ENCODE measurements at places on chromosomes 7 and 10.

DNA sequence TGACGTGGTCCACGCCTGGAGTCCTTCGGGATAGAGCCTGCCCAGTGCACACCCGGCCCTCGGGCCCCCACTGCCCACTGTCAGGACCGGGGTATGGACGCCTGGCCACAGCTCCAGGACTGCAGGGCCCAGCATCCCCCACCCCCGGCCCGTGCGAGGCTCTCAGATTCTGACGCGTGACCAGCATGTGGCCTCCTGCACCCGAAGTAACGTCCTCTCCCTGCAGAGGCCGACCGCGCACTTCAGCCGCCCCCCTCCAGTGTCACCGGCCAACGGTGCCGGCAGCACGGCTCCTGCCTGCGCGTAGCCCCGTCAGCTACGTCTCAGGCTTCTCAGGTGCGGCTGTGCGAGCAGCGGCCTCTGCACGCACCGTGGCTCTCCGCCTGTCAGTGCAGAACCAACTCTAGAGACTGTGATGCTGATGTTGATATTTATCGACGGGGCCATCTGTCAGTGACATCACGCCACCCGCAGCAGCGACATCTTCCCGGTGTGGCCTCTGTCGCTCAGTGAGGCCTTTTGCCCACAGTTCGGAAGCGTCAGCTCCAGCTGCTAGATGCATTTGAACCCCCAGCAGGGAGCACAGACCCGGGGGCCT lies 40.1 kb upstream of the ADGRA1 start:
- DNase-seq, result no peak

DNA sequence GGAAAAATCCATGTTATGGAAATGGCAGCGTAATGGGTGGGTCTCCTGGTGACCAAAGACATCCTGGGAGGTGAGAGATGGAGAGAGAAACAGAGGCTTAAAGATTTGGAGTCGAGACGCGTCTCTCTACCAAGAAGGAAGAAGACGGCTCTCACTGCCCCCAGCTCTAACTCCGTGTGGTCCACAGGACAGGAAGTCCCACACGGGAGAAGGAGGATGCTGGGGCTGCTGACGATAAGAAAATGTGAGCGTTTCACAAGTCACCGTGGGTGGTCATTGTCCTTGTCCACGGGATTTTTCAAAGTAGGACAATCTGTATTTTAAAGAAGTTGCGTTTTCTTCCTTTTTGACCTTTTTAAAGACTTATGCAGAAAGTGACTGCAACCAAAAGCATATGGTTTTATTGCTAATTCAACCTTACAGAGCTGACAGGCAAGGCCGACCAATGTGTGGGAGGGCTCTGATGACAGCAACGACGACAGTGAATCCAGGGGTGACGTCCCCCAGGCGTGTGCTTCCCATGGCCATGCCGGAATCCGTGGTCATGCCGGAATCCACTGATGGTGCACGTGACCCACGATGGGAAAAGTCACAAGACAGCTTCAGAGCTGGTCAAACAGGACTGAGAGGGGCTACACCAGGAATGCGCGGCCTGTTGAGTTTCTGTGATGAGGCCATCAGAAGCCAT lies 341.2 kb downstream of the PTPRN2 start:
- no peak for DNase-seq

- peak; percentile 41 for DNase-seq
Measured at GRCh38 chr7:23449941-23450340, 20.4 kb downstream of the IGF2BP3 start.

GRCh38 chr10:26810435-26811026 lies 50.2 kb downstream of the ABI1 start:
- DNase-seq, result no peak

- DNase-seq, result peak; percentile 20
Measured at GRCh38 chr7:130063036-130063435, 7.3 kb upstream of the KLHDC10 start.
